Activated T-cell treated with anti-CD3 and anti-CD28 coated beads, Interleukin-2, amount 50 U/mL, for 1 hour (primary cell): ENCODE measurements at places on chromosomes 1 and 21.

DNA sequence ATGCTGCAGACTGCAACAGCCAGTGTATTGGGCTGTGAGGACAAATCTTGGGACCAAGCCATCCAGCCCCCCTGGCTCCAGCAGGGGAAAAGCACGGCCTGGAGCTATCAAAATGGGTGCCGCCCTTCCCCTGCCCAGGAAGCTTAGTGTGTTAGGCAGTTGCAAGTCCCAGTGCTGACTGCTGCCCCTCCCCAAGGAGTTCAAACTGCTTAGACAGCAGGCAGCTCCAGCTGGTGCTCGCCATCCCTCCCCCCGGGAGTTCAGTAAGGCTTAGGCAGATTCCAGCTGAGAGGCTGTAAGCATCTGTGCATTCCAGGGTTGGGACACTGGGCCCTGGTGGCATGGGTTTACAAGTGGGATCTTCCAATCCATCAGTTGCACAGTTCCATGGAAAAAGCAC, 579.6 kb upstream of the NR5A2 start:
- DNase-seq, result no peak

DNA sequence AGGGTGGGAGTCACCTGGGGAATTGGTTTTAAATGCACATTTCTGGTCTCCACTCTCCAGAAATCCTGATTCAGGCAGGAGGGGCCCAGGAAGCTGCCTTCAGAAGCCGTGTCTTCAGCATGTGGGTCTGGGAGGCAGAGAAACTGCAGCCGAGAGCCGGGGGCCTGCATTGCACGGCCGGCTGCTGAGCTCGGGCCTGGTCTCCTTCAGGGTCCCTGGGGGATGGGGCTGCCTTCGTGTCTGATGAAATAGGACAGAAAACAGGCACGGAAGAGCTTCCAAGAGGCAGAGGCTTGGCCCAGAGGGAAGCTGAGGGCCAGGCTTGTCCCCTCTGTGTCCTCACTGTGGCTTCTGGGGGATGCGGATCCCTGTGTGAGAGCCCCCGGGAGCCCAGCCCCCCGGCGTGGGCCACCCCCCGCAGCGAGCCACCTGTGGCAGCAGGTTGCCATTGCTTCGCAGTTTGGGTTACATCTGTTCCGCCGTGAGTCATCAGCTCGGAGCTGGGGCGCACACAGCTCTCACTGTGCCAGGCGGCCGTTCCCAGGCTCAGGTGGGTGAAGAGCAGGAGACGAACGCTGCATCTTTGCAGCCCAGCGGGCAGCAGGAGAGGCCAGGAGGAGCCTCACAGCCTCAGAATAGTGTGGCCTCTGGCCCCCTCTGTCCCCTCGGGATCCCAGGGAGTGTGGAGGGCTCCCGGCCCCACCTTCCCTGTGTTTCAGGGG, 72.4 kb downstream of the AJAP1 start:
- DNase-seq, result no peak

GRCh38 chr1:235098991-235099390, 29.6 kb downstream of the TOMM20 start:
- DNase-seq, result no peak

DNA sequence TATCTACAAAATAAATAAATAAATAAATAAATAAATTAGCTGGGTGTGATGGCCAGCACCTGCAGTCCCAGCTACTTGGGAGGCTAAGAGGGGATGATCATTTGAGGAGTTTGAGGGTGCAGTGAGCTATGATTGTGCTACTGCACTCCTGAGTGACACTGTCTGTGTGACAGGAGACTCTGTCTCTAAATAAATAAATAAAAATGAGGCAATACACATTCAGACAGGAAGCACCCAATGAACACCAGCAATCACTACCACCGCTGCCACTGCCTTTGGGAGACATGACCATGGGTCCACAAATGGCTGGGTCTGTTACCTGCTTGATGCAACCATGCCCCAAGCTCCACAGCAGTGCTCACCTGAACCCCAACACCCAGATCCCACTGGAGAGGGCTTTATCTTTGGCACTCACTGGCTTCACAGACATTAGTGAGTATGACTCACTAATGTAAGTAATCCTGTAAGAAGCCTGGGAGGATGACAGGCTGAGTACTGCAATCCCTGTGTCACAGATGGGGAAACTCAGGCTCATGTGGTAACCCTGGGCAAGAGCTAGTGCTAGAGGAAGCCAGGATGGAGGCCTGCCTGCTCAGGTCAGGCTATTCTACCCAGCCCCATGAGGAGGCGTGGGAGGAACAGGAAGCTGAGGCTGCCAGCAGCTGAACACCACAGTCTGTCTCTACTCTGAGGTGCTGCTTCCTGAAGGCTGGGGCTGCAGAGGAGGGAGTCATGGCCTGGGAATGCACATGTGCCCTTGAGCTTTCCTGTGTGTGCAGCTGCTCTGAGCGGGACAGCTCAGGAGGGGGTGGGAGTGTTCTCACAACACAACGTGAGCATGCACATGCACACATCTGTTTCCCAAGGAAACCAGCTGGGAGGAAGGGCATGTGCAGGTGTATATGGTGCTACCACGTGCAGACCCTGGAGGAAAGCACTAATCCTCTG, 43.0 kb downstream of the SLC9A1 start:
- DNase-seq, result peak; percentile 62

GRCh38 chr1:40873863-40874472, 11.8 kb upstream of the CITED4 start:
- no peak for DNase-seq
